Hematopoietic multipotent progenitor cell treated with erythropoietin and hydrocortisone succinate and interleukin-3 and kit ligand, for 17 days (in vitro differentiated cells): ENCODE measurements at places on chromosomes 16 and 17.

- DNase-seq = peak; percentile 88
These were observed 40.7 kb downstream of the ZDHHC7 start for GRCh38 chr16:84970447-84971127.

DNA sequence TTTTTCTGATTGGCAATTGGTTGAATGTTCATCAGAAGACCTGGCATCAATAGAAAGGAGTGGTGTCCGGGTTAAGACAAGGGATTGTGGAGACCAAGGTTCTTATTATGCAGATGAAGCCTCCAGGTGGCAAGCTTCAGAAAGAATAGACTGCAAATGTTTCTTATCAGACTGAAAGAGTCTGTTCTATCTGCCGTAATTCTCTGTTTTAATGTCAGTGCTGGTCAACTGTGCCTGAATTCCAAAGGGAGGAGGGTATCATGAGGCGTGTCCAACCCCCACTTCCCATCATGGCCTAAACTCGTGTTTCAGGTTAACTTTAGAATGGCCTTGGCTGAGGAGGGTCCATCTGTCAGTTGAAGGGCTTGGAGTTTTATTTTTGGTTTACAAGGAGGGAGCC is 60.4 kb upstream of the AKTIP start:
- DNase-seq = no peak

- DNase-seq = no peak
These were observed 21.5 kb upstream of the ADGRG1 start for GRCh38 chr16:57606847-57607501.

DNA sequence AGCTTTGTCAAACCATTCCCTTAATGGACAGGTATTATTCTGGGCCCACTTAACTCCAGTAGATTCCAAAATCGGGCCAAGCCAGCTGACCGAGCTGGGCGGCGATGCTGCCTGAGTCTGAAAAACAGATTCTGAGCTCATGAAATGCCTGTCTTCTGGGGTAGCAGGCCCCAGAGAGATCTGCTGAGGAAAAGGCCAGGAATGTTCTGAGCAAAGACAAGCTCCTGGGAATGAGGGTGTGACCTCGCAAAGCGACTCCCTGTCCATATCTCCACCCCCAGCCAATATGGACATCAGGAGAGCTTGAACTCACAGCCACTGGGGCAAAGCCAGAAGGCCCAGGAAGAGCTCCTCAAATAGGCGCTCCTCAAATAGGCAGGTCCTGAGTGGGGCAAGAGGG is 23.7 kb downstream of the ZNF423 start:
- no peak for DNase-seq

- DNase-seq = no peak
These were observed 5.0 kb downstream of the GCGR start for GRCh38 chr17:81808778-81809555.

DNA sequence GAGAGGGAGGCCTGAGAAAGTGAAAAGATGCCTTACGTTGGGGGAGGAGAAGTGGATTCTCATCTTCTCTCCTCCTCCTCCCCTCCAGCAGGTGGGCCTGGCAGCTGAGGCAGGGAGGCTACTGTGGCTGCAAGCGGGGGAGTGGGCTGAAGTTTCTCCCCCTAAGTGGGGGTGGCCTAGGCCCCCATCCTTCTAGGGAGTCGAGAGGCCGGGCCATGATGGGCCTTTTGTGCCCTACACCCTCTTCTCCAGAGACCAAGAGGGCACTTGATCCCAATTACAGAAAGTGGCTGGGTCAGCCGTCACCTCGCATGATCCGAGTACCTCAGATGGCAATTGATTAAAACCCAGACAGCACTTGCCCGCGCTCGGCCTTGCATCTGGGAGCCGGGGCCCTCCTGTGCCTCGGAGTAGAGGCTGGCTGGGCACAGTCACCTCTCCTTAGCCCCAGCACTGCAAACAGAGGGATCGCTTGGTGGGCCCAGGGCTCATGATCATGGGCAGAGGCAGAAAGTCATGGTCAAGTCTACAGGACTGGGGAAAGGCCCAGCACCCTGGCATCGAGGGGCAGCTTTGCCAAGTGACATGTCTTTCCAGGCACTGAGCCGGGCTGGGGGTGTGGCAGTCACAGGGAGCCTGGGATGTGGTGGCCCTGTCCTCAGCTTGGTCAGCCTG is 78.3 kb downstream of the IRX5 start:
- DNase-seq = no peak

DNA sequence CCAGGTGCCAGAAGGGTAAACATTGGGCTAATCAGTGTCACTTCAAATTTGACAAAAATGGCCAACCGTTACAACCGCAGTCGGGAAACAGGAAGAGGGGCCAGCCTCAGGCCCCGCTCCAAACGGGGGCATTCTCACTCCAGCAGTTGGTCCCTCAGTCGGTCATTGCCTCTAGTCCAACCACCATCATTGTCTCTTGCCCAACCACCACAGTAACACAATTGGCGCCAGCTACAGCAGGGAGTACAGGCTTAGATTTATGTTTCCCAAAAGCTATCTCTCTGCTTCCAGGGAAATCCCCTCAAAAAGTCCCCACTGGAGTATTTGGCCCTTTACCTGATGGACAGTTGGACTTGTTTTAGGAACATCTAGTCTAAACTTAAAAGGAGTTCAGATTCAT is 20.3 kb downstream of the ALOX15B start:
- peak; percentile 29 for DNase-seq

DNA sequence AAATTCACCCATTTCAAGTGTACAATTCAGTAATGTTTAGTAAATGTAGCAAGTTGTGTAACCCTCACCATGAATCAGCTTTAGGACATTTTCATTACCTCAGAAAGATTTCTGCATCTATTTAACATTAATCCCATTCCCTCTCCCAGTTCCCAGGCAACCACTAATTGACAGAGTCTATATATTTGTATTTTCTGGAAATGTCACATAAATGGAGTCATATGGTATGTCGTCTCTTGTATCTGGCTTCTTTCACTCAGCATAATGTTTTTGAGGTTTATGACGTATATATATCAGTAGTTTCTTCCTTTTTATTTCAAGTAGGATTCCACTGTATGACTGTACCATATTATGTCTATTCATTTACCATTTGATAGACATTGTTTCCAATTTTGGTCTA is 199.8 kb downstream of the CYB561 start:
- DNase-seq = no peak

DNA sequence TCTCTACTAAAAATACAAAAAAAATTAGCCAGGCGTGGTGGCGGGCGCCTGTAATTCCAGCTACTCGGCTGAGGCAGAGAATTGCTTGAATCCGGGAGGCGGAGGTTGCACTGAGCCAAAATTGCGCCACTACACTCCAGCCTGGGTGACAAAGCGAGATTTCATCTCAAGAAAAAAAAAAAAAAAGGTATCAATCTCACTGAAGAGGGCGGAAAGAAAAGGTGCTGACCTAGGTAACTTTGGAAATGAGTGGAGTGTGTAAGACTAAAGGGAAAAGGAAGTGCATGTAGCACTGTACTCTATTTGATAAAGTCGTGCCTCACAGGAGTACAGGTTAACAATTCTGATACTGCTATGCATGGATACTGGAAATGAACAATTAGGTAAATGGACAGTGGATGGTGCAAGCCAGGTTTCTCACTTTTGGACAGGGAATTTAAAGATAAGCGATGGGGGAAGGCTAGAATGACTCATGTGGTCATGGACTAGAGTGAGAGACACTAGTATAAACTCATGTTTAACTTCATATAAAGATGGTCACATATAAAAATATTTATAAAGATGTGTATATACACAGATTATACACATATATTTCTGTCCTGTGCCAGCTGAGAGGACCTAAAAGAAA is 142.9 kb downstream of the CDK5R1 start:
- DNase-seq = no peak

DNA sequence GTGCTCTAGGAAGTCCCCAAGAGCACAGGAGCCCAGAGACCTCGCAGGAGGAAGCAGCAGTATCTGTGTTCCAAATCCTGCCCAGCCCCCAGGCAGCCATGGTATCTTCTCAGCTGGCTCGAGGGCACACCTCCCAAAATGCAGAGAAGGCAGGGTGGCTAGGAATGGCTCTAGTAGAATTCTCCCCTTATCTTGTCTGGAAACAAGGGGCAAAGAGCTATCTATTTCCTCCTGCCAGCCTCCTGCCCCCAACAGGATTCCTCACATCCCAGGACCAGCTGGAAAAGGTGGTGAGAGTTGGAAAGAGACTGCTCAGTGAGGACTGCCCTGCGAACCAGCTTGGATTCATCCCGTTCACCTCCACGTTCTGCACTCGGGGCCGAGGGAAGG is 8.6 kb upstream of the TSPOAP1 start:
- DNase-seq = peak; percentile 55

DNA sequence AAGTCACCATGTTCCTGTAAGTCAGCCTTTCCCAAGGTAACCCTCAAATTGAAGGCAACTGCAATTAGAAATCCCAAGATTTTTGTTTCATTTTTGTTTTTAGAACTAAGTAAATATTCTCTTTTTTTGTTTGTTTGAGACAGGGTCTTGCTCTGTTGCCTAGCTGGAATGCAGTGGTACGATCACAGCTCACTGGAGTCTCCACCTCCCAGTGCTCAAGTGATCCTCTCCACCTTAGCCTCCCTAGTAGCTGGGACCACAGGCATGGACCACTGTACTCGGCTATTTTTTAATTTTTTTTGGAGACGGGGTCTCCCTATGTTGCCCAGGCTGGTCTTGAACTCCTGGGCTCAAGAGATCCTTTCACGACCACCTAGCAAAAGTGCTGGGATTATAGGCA is 10.6 kb upstream of the LRRC59 start:
- no peak for DNase-seq

DNA sequence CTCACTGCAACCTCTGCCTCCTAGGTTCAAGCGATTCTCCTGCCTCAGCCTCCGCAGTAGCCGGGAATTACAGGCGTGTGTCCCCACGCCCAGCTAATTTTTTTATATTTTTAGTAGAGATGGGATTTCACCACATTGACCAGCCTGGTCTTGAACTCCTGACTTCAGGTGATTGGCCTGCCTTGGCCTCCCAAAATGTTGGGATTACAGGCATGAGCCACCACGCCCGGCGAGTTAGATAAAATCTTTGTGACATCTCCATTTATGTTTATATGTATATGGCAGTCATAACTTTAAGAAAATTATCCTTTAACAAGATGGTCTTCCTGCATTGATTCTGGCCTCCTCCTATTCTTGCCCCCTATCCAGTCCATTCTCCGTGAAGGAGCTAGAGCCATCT is 24.0 kb downstream of the CCDC42 start:
- no peak for DNase-seq

DNA sequence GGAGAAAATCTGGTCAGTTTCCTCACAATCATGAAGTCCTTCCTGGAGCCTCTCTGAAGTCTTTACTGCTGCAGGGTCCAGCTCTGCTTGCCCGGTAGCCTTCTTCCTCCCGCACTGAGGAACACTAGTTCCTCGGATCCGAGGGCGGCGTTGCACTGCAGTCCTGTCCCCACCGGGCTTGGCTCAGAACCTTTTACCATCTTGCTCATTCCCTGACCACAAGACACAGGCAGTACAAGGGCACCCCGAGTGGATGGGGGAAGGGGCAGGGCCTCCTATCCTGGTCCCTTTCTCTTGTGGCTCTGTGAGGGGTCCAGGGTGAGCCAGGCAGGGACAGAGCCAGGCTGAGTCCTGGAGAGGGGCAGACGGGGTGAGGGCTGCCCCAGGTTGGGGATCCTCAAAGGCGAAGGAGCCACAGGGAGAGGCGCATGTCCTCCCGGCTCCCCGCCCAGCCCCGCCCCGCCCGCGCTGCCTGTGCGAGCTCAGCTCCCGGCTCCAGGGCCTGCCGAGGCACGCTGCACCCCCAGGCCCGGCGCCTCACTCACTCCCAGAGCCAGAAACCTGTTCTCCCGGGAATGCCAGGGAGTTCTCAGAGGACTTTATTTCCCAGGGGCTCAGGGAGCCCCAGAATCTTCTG is 1.5 kb downstream of the FOXN1 start:
- DNase-seq = no peak
